ENCODE measurements at places on chromosomes 1 and 21.
A peak's percentile ranks its signal among the peaks of the same experiment; 100 is the strongest.

- no peak for DNase-seq
These were observed 20.8 kb downstream of the LRRC52 start for GRCh38 chr1:165564561-165564960.

DNA sequence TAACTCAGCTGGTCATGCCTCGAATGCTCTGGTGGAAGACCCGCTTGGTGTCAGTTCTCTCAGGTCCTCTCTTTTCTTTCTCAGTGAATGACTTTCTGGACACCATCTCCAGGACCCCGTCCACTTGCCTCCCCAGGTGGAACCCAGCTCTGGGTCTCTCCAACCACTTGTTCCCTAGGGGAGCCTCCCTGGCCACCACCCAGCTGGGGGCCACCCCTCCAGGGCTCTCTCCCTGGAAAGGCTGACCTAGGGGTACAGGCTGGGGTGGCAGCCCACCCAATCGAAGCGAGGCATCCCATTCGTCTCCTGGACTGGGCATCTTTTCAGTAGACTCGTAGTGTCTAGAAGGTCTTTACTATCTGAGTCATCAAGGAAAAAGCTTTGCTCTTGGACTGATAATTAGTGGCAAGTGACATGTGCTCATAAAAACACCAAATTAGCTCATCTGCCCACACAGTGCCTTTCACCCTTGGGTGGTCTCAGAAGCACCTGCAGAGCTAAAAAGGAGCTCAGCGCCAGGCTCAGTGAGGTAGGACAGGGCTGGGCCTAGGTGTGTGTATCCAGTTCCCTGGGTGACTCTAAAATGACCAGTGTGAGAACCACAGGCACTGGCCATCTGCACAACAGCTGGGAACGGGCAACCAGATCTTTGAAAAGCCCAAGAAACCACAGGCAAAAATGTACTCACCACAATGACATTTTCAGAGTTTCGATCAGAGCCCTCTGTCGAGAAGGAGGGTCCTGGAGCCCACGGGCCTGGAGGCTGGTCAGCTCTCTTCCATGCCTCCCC is 2.4 kb upstream of the PDXK start:
- no peak for DNase-seq

GRCh38 chr1:22350171-22350923 is 101.3 kb upstream of the ZBTB40 start:
- DNase-seq: no peak

DNA sequence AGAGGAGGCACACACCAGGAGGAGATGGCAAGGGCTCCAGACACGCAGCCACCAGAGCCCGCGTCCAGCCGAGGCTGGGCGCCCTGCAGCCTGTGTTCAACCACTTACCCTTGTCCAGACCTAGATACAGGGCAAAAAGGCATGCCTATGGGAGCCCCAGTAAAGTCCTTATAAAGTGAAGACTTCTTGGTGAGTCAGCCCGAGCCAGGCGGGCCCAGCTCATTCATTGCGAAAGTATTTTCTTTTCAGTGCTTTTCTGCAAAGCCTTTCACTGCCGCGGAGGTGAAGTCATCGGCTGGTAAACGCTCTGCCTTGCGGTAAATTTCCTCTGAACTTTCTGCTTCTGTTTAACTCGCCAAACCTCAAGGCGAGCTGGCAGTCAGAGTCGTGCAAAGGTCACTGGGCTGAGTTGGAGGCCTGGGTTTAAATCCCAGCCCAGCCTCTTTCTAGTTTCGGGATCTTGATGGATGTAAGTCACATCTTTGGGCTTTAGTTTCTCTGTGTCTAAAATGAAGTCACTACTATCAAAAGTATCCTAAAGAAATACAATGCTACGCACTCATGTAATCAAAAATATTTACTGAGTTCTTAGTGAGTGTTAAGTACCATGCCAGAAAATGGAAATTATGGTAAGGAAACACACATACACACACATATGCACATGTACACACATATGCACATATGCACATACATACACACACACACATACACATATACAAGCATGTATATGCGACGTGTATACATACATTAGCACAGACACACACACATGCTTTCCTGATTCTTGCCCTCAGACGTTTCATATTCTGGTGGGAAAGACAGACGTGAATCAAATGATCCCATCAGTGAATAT is 54.7 kb upstream of the IFFO2 start:
- peak; percentile 84 for DNase-seq

DNA sequence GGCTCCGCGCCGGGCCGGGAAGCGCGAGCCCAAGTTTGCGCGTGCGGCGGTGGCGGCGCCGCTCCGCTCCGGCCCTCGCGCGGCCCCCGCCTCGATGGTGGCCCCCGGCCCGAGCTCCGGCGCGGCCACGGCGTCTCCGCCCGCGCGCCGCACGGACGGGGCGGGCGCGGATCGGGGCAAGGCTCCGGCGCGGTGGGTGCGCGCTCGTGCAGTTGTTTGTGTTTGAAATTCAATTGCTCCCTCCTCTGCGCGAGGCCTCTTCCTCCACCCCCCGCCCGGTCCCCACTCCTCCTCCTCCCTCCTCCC is at the start of gene HDGF:
Gene HDGF, minus strand, starts transcription at position 225 of the 306 bp plus-strand sequence. CDS start 246 bp downstream, outside the sequence.
- no peak for DNase-seq

GRCh38 chr1:175632667-175633066 is 110.7 kb downstream of the TNR start:
- no peak for DNase-seq

Data from activated CD4-positive, alpha-beta T cell treated with anti-CD3 and anti-CD28 coated beads, Interleukin-2, amount 50 U/mL, for 24 hours (primary cell).